Activated T-cell treated with anti-CD3 and anti-CD28 coated beads for 1 hour (primary cell): ENCODE measurements at places on chromosomes 13 and 19.

- DNase-seq: no peak
These were observed 30.9 kb downstream of the MZT1 start for GRCh38 chr13:72696579-72696978.

- no peak for DNase-seq
These were observed 3.9 kb downstream of the UPF3A start for GRCh38 chr13:114285166-114285808.

DNA sequence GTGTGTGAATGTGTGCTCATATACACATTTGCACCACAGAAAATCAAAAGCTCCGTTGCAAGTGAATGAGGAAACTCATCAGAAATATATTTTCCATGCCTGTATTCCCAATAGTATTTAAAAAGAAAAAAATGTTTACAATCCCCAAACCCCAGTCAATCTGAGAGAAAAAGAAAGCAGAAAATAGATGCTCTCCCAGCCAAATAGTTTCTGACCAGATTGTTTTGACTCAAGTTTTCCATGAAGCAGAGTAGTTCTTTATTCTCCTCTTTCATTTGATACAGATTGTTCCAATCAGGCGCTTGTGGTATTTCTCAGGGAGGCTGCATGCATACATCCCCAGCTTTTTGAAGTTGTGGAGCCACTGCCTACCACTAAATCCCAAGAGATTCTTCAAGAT is 110.6 kb downstream of the STARD13 start:
- no peak for DNase-seq

GRCh38 chr13:113964251-113964995 is 9.5 kb downstream of the C13orf46 start:
- DNase-seq: no peak

DNA sequence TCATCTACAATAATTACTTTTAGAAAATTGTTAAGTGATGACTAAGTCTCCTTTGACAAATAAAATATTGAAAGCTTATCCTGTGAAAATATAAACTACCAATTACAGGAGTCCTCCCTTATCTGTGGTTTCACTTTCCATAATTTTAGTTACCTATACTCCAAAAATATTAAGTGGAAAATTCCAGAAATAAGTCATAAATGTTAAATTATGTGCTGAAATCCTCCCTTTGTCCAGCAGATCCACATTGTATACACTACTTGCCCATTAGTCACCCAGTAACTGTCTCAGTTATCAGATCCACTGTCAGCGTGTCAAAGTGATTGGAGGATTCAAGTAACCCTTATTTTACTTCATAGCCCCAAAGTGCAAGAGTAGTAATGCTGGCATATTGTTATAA is 98.1 kb downstream of the SERP2 start:
- no peak for DNase-seq

DNA sequence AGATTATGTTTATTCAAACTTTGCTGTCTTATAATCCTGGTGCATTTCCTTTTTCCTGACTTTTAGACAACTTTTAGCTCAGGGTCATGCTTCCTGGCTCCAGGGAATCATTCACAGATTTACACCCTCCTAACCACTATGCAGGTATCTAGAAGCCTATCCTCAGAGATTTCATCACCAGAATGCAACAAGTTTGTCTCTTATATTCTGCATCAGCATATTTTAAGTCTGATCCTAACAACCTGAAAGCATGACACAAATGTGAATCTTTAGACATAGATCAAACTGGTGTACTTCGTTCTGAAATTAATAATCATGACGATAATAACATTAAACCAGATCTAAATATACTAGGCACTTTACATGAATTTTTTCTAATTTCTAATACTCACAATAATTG is 100.0 kb downstream of the TRPC4 start:
- no peak for DNase-seq

GRCh38 chr13:48001114-48001881 is at the start of gene SUCLA2:
Gene SUCLA2 (minus strand): TSS chr13:48001273. CDS start chr13:48001269, 4 bp downstream.
- DNase-seq: peak; percentile 89

DNA sequence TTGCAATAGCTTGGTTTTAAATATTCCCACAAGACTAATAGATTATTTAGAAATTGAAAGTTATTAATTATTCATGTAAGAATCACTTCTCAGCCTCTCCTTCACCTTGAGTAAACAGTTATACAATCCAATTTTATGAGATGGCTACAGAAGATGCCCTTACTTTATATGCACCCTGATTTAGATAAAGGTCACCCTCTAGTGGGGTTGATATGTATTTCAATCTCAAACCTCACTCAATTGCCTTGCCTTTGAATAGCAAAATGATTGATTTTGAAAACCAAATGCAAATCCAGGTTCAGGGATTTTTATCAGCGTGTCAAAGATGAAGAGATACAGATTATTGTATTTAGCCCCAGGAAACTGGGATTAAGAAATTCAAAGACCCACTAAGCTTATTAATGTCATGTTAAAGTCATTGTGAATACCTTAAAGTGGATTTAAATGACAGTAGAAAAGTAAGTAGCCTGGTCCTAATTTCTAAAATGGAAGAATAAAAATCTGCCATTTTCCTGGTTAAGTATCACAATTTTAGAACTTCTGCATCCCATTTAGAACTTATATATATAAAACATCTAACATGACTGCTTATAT is 305.1 kb downstream of the ITGBL1 start:
- no peak for DNase-seq

DNA sequence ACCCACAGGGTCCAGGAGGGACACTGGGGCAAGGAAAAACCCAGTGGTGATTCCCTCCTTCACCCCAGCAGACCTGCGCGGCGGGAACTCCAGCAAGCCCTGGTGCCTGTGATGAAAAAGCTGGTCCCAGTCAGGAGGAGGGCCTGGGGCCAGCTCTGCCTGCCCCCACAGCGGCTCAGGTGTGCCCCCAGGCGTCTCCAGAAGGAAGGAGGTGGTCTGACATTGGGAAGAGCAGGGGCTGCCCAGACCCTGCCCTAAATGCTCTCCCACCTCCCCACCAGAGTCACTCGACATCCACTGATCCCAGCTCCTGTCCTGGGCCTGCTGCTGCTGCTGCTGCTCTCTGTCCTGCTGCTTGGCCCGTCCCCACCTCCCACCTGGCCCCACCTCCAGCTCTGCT is 6.2 kb downstream of the PTH2 start:
- no peak for DNase-seq

DNA sequence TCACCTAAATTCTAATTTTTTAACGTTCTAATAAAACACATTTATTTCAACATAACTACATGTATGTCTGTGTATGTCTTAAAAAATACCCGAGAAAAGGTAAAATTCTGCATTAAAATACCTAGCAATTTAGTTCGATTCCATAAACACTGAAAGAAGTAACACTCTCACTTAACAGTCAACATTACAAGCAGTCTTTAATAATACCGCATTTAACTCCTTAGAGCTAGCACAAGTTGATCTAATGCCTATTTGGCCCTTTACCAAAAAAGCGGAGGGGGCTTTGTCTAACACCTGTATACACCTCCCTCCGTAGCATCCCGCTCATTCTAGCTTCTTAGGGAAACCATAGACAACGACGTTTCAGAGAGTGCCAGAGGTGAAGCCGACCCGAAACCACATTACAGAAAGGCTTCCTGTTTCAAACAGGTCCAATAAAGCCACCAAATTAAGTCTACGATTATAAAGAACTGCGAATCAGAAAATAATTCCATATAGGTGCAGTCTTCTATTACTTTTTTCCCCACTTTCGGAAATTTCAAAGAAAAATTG is 1.2 kb downstream of the SPART start:
- DNase-seq: peak; percentile 3

DNA sequence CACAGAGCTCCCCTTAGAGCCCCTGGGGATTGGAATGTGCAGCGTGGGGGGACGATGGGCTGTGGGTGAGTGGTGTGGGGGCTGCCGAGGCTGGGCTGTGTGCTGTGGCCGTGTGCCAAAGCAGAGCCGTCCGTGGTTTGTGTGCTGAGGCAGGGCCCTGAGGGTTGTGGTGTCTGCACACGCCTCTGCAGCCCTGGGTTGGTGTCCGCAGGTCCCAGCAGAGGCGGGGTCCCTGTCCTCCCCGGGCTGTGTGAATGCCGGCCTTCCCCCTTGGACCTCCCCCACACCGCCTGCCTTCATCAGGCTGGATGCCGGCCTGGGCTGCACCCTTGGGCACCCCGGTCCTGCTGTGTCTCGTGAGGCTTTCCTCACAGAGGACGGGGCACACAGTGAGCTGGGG is 26.1 kb downstream of the DOT1L start:
- DNase-seq: no peak

DNA sequence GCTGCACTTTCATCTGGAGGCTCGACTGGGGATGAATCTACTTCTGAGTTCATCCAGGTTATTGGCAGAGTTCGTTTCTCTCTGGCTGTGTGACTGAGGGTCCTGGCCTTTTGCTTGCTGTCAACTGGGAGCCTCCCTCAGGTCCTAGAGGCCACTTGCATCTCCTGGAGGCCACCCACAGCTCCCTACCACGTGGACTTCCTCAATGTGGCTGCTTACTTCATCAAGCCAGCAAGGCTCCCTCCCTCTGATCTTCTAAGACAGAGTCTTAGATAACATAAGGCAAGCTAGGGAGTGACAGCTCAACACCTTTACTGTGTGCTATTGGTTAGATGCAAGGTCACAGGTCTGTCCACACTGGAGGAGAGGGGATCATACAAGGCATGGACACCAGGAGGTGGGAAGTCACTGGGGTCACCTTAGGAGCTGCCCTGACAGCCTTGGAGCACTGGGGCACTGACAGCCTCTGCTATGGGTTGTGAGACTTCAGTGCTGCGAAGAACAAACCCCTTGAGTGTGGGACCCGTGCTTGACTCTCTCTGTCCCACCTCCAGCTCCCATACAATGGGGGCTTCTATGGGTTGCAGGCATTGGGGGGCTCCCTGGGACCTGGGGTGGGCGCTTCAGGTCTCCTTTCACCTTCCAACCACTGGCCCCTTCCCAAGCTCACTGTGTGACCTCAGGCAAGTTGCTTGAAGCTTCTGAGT is 5.3 kb downstream of the FAM187B start:
- DNase-seq: no peak

DNA sequence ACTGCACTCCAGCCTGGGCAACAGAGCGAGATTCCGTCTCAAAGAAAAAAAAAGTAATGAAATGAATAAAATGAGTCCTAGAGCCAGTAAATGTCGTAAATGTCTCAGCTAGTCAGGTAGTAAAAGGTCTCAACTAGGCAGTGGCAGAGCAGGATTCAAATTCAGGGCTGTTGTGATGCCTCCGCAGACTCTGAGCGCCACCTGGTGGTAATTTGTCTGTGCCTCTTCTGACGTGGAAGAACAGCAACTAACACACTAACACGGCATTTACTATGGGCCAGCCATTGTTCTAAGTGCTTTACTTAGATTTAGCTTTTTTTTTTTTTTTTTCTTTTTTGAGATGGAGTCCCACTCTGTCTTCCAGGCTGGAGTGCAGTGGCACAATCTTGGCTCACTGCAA is 30.2 kb downstream of the CYP2F1 start:
- peak; percentile 88 for DNase-seq

- no peak for DNase-seq
These were observed 47.5 kb downstream of the TRPM4 start for GRCh38 chr19:49205114-49205513.

GRCh38 chr13:86098511-86098910 is 299.3 kb upstream of the SLITRK6 start:
- no peak for DNase-seq
